ENCODE measurements at places on chromosomes 7 and 10.
A peak's percentile ranks its signal among the peaks of the same experiment; 100 is the strongest.

DNA sequence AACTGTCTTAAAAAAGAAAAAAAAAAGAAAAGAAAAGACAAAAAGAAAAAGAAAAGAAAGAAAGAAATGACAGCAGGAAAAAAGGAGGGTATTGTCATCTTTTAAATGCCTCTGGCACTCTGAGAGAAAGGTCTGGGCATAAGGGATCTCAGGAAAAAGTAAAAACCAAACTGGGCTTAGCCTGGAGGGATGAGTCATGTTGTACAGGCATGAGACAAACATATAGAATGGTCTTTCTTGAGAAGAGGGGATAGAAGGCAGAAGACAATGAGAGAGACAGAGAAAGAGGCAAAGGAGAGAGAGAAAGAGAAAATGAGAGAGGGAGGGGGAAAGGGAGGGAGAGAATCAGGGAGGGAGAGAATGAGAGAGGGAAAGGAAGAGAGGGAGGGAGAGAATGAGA is 32.3 kb upstream of the KCNMA1 start:
- DNase-seq, result no peak

DNA sequence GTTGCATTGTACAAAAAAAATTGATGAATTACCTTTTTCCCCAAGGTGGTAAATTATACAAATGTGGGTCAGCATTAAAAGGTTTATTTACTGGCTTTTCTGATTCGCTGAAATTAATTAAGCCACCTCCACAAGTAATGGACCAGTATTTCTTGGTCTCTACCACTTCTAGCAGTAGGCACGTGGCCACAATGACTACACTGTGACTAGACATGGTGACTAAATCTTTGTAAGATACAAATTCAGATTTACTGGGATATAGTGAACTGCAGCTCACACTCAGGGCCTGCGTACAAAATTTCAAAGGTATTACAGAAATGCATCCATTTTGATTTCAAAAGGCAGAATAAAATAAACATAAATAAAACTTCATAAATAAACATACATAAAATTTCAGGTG is 10.9 kb downstream of the HPSE2 start:
- no peak for DNase-seq

DNA sequence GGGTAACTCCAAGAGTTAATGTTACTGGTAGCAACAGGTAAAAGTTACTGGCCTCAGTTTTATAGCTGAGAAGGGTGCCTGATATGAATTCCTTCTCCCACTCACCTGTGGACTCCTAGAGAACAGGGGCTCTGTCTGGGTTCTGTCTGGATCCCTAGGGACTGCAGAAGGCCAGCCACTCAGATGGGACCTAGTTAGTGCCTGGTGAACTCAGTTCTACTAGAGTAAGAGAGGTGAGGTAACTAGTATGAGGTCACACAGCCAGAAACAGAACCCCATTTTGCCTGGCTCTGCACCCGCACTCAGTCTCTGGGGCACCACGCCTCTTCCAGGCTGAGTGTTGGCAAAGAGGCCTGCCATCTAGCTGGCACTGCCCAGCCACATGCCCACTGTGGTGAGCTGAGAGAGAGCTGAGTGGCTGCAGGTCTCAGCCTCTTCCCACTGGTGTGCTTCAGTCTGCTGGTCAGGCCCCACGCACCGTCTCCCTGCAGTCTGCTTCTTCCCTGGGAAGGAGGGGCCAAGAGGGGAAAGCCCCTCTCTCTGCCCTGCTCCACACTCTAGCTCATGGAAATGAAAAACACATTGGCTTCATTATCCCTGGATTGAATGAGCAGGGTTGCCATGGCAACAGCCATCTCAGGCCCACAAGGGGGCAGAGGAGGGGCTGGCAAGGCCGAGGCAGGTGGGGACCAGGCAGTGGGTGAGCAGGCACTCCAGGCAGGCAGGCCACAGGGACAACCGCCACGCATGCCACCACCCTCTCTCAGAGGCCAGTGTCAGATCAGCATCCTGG is 110.6 kb downstream of the ZMIZ1 start:
- DNase-seq, result no peak

GRCh38 chr7:118974836-118975235 is 750.3 kb downstream of the ANKRD7 start:
- DNase-seq, result no peak

GRCh38 chr7:15723841-15724240 is 37.4 kb upstream of the MEOX2 start:
- DNase-seq, result peak; percentile 34

GRCh38 chr10:25561758-25562157 is 372.3 kb upstream of the MYO3A start:
- no peak for DNase-seq

GRCh38 chr10:112964482-112964881 is 14.4 kb downstream of the TCF7L2 start:
- no peak for DNase-seq

DNA sequence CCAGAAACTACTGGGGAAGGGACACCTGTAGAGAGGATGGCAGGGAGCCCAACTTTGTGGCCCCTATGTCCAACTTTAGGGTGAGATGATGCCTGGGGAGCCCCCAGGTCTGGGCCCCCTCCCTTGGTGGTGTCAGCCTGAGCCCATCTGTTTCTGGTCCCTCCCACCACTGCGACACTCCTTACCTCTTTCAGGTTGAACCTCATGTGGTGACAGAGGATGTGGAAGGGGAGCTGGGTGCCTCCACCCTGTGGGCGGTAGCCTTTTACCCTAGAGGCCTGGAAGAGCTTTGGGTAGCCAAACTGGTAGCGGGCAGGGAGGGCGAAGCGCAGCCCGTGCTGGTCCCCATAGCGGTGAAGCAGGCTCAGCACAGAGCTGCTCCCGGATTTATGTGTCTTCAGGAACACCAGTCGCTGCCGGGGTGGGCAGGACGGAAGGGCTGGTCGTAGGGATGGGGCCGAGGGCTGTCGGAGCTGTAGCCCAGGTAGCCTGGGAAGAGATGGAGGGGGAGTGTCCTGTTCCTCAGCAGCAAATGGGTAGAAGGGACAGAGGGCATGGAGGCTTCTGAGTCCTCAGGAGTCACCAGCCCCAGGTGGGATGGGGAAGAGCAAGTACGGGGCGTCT is 2.0 kb downstream of the GAL3ST4 start:
- no peak for DNase-seq

DNA sequence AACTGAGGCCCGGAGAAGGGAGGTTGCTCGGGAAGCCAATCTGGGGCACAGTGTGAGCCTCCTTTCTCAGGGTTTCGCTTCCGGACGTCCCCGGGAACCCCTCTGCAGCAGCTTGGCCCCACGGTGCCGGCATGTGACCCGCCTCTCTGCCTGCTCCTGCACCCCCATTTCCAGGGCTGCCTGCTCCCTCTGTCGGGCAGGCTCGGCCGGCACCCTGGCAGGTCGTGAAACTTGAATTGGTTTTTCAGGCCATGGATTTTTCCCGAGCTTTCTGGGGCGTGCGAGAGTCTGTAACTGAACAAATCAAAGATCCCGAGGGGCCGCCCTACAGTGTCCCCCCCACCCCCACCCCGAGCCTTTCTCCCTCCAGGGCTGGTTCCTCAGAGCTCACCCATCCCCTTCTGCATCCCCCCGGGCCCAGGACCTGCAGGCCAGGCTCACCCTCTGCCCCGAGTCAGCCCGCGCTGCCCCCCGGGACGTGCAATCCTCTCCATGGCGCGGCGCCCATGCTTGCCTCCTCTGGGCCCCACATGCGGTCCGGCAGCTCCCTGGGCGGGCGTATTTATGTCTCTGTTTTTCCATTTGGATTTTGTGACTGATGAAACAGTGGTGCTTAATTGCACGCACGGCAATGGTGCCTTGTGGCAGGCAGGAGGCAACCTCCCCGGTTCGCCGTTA is 58.1 kb downstream of the UNCX start:
- no peak for DNase-seq

- DNase-seq, result no peak
These were observed 337.7 kb upstream of the AOAH start for GRCh38 chr7:37061849-37062559.

GRCh38 chr7:67758551-67758950 is 761.9 kb downstream of the TYW1 start:
- DNase-seq, result no peak

GRCh38 chr10:3094609-3095036 is 27.3 kb downstream of the PFKP start:
- no peak for DNase-seq

- no peak for DNase-seq
These were observed 17.2 kb upstream of the PSMG3 start for GRCh38 chr7:1586827-1587705.

- no peak for DNase-seq
These were observed 31.1 kb downstream of the ENKUR start for GRCh38 chr10:24984906-24985305.

- no peak for DNase-seq
These were observed 46.5 kb upstream of the LYZL2 start for GRCh38 chr10:30675791-30676718.

GRCh38 chr7:139733751-139734150 is 44.0 kb downstream of the HIPK2 start:
- no peak for DNase-seq

DNA sequence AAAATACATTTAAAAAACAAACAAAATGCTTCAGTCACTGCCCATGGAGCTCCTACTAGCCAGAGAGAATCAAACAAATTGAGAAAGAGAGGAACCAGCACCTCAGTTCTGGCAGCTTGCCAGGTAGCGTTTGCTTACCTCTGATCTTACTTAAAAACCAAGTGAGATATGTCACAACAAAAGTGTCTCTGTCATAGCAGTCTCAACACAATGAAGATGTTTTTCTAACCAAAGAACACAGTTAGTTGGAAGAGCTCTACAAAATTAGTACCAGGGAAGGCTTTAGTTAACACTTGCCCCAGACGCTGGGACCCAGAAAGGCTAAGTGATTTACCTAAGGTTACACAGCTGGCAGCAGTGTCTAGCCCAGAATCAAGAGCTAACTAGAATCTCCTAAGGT is 3.4 kb downstream of the DOCK4 start:
- DNase-seq, result peak; percentile 30

- DNase-seq, result no peak
These were observed 41.8 kb upstream of the COL1A2 start for GRCh38 chr7:94352887-94353286.

GRCh38 chr10:132068431-132069121 is 2.8 kb downstream of the JAKMIP3 start:
- no peak for DNase-seq

GRCh38 chr10:13272164-13272571 is 27.7 kb downstream of the PHYH start:
- peak; percentile 55 for DNase-seq

DNA sequence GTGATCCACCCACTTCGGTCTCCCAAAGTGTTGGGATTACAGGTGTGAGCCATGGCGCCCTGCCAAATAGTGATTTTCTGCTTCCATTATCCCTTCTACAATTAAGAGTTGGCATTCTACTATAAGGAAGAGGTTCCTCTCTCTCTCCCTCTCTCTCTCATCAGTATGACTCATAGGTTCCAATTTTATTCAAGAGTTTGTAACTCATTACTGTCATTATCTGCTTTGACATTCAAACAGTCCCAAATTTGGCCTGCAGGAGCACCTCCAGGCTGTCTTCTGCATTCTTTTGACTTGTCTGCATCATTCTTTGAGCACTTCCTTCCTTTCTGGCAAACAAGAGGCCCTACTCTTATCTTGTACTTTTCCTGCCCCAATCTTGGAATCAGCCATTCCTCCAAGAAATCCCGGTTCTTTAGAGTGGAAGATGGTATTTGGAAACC is 33.2 kb upstream of the CALU start:
- DNase-seq, result no peak

DNA sequence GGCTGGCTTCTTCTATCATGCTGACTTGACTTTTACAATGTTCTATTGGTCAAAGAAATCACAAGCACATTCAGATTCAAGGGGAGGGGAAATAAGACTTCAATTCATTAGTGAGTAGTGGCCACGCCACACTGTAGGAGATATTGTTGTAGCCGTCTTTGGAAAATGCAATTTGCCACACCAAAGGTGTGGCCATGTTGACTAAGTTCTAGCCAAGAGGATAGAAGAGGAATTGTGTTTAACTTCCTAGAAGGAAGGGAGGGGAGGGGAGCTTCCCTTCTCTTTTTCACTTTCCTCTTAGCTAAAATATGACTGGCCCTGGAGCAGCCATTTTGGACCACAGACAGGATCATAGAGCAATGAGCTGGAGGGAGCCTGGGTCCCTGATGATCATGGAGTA is 3.4 kb upstream of the PRKAR2B start:
- DNase-seq, result no peak

- no peak for DNase-seq
These were observed 9.3 kb downstream of the PLAC9 start for GRCh38 chr10:80141696-80142460.

DNA sequence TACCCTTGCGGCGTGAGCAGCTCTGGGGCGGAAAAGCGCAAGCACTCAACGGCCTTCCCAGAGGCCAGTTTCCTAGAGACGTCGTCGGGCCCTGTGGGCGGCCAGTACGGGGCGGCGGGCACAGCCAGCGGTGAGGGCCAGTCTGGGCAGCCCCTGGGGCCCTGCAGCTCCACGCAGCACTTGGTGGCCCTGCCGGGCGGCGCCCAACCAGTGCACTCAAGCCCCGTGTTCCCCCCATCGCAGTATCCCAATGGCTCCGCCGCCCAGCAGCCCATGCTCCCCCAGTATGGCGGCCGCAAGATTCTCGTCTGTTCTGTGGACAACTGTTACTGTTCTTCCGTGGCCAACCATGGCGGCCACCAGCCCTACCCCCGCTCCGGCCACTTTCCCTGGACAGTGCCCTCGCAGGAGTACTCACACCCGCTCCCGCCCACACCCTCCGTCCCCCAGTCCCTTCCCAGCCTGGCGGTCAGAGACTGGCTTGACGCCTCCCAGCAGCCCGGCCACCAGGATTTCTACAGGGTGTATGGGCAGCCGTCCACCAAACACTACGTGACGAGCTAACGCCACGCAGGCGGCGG is 12.6 kb downstream of the TRIM8 start:
- DNase-seq, result no peak

DNA sequence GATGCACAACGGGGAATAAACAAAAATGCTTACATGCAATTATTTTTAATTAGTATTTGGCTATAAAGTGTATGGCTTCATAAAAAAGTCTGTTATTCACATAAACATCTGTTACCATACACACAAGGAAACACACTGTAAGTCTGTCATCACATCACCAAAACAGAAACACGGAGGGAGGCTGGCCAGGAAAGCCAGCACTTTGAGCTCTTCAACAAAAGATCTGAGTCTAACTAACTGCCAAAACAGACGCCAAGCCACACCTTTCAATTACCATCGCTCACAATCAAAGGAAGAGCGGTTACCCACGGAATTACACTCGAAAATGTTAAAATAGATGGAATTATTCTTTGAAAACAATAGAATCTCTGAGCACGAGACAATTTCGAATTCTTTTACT is 49.2 kb upstream of the MGMT start:
- DNase-seq, result no peak

GRCh38 chr7:50953303-50953702 is 170.6 kb upstream of the GRB10 start:
- DNase-seq, result no peak
